ENCODE measurements at places on chromosomes 3 and 15.

- DNase-seq, result no peak
Measured at GRCh38 chr3:194046531-194046930, 89.4 kb upstream of the HES1 start.

DNA sequence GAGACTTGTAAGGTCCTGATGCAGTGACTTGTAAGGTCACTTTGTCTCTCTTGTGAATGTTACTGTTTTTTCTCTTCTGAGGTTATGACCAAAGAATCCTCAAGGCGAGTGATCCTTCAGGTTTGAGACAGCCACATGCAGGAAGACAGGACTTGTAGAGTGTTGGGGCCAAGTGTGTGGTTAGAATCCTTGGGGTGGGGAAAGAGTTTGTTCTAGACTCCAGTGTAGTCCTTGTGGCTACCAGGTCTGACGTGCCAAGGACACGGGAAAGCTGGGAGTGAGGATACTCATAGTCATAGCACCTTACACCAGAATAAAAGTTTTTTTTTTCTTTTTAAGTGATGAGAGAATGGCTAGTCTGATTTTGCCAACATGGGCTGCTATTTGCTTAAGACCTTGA lies 7.3 kb upstream of the SACM1L start:
- no peak for DNase-seq

GRCh38 chr3:137264071-137264820 lies 306.5 kb downstream of the IL20RB start:
- no peak for DNase-seq

GRCh38 chr3:12141350-12141749 lies 17.4 kb downstream of the TIMP4 start:
- DNase-seq, result no peak

DNA sequence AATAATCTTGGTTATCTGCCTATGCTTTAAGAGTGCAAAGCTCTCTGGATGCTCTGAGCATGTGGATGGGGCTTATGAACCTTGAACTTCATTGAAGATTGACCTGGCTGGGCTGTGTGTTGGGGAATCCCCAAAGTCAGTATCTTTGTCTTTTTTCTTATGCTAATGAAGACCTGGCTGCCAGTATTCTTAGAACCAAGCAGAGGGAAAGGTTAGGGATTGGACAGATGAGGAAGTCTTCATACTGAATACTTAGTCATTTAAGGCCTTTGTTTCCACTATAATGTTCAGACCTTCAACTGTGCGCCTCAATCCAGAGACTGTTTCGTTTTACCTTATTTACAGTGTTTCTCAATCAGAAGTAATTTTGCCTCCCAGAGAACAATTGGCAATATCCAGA lies 42.5 kb upstream of the CMTM7 start:
- no peak for DNase-seq

DNA sequence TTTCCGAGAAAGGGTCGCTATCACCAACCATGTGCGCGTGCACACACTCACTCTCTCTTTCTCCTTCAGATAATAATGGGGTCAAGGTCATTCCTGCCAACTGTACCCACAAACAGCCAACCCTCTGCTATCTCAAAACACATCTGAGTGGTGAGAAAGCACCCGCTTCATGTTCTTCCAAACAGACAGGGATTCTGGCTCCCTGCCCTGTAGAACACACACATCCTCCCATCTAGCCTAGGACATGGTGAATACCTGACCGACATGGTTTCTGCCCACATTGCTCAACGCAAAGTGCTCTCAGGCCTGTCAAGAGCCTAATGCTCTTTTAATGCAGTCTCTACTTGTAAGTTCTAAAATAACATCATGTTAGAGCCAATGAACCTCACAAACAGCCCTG lies 302.2 kb downstream of the FOXP1 start:
- DNase-seq, result no peak

DNA sequence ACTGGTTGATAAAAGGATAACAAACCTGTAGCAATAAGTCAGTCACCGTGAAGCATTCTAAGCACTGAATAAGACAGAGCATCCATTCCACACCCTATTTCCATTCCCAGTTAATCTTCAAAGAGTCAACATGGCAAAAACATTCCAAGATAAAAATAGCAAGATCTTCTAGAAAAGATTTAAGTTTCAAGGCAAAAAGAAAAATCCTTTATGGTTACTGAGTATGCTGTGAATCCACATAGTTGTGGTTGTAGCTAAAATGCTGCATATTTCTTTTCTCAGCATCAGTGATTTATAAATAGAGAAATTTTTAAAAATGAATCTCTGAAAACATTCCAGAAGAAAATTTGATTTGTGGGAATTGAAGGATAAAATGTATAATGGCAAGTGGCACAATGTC lies 21.1 kb downstream of the GAP43 start:
- no peak for DNase-seq

GRCh38 chr3:188407158-188407880 lies 253.4 kb downstream of the LPP start:
- DNase-seq, result peak; percentile 22

DNA sequence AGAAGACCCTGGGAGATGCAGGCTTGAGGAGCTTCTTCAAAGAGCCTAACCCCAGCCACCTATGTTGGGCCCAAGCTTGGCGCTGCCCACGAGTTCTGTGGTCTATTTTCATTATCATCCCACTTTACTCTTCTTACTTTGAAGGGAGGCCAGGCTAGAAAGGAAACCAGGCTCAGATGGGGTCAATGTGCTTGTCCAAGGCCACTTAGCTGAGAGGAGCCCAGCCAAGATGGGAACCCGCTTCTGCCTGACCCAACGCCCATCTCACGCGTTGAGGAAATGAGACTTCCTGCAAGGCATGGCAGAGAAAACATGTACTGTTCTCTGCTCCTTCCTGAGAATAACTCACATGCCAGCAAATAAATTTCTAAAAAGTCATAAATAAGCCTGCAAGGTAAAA lies 486.3 kb upstream of the PROK2 start:
- no peak for DNase-seq

DNA sequence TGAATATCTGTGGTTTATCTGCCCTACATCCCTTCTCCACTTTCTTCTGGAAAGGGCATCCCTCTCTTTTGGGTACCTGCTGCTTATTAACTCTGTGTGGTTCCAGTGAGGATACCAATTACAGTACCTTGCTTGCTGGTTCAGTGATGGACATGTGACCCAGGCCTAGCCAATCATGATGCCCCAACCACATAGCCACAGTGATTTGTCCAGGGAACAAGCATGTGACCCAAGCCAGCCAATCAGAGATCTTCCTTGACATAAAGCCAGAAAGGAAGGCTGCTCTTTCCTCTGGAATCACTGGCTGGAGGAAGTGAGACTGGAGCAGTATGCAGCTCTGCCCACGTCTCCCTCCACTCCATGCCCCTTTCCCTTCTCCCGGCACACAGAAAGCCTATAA lies 10.9 kb upstream of the TMEM158 start:
- no peak for DNase-seq

DNA sequence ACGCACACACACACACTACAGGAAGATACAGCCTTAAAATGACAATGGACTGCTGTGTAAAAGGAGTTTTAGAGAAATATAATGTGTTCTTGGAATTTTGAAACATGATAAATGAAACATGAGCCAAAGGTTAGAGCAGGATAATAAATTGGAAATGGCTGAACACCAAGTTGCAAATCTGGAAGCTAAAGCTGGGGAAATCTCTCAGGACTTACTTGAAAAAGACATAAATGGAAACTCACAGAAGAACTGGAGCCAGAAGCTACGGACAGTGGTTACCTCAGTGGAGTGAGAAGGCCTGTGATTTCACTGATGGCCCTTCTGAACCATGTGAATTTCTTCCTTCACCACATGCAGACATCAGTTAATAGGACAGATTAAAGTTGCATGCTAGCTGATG lies 37.3 kb upstream of the ATP10A start:
- DNase-seq, result no peak

Measured in RCC 7860 (cell line).